ENCODE measurements at places on chromosomes 3 and 15. TPM values are rescaled to one million over a fixed set of nuclear protein-coding genes. Genes with fewer than 3 reads are reported as not detected.

The ZPLD1 gene
- not detected for total RNA-seq

The CLDN1 gene
- 13.1 TPM for total RNA-seq

The RPP25 gene
- total RNA-seq = 17.8 TPM

The CCR3 gene
- not detected for total RNA-seq

The CX3CR1 gene
- 0.12 TPM for total RNA-seq

The EPB42 gene
- not detected for total RNA-seq

The CAMKV gene
- total RNA-seq = not detected

GRCh38 chr3:82353306-82354171, 592.1 kb upstream of the GBE1 start:
- DNase-seq = no peak

DNA sequence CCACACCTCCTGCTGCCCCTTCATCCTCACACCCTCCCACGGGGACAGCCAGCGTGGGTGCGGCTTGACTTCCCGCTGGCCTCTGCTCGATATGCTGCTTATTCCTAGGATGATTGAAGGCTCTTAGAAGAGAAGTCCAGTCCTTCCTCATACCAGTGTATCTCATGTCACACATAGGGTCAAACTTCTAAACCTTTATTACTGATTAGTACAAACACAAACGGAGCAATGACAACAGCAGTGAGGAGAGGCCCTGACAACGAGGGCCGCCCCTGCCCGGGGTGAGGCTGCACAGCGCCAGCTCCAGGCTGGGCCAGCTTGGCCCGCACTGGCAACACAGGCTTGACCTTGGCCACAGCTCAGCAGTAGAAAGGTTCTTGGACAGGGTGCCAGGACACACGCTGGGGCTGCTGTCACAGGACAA, 3.7 kb downstream of the CIB1 start:
- DNase-seq = no peak

DNA sequence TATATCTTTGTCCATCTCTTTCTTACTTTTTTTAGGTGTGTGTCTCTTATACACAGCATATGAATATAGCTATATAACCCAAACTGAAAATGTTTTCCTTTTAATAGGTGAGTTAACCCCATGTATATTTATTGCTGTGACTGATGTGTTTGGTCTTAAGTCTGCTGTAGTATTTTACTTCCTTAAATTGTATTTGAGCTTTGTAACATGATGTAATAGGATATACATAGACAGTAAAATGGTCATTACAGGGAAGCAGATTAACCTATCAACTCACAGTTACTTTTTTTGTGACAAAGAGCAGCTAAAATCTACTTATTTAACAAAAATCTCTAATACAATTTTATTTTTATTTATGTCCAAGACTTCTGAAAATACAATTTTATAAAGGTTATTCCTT, 51.8 kb upstream of the CDAN1 start:
- no peak for DNase-seq

DNA sequence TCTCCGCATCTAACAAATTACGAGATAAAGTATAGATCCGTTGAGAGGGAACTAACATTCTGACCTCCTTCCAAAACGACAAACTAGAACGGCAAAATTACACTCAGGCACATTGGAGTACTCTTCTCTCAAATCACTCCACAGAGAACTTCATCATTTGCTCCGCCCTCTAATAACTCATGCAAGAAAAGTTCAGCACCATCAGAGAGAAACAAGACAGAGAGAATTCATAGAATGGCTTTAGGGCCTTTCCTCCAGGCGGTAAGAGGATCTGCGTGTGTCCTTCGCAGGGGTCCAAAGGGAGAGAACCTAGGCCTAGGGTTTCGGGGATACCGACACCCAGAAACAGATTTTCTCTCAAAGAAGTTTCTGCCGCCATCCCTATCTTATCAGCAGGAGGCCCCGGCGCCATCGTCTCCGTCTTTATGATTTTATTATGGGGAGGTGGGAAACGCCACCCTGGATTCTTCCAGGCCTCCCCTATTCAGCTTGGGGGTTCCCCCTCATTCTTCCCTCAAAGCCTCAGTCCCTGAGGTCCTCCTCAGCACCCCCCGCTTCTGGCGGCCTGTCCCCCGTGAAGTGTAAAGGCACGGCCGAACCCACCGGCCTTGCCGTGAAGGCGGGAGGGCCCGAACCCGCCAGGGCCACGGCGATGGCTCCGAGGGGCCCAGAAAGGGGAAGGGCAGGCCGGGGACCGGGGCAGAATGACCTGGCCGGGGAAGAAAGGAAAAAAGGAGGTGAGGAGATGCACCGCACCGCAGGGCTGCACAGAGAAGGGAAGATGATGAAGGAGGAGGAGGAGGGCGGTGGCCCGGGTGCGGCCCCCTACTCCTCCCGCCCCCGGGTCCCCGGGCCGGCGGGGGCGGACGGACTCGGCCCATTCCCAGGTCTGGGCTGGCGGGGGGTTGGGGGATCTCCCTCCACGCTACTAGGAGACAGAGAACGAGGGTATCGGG, 768 bp downstream of the UBXN7 start:
- DNase-seq = no peak

DNA sequence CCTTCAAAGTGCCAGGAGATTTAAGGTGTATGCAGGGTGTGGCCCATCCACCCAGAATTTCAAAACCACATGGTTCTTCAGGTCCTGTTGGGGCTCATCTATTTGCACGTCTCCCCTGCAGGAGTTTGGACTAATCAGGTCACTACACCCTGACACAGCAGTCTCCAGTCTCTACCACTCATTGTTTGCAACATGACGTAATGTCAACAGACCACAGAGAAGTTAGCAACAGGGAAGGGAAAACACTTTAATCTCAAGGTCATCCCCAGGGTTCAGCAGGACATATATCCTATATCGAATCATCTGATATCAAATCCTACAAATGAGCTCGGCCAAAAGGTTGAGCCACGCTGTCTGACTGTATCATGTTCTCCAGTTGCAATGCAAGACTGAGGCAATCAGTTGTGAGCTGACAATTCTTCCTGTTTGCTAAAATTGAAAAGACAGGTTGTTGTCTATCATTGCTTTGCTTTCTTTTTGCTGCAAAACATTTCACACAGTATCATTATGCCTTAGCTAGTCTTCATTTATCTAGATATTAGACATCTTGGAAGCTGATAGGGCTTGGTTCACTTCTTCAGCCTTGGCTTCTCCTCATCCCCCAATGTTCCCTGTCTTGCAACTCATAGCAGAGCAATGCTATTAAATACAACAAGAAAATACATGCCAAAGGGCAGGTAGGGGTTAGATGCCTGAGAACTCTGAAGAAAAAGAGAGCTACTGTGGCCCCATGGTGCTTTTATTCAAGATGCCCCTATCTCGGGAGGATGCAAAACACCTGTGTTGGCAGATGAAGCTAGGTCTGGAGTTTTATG, 13.4 kb upstream of the LEKR1 start:
- no peak for DNase-seq

- no peak for DNase-seq
These were observed 13.0 kb downstream of the MITF start for GRCh38 chr3:69752241-69752640.

DNA sequence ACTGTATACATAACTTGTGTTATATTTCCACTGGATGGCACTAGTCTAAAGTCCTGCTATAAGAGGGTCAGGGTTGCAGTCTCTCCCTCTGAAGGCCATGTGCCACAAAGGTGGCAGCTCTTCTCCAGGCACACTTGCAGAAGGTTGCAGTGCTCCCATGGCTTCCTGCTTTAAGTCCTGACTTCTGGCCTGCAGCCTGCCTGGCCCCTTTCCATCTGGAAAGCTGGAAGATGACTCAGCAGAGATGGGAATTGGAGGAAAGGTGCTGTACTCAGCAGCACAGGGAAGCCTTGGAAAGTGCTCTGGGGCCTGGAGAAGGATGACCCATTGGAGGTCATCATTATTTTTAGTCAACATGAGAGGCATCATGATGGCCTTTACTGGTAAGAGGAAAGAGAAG, 40.9 kb upstream of the MRPL3 start:
- DNase-seq = no peak

GRCh38 chr3:29430558-29430971, 149.7 kb downstream of the RBMS3 start:
- no peak for DNase-seq

DNA sequence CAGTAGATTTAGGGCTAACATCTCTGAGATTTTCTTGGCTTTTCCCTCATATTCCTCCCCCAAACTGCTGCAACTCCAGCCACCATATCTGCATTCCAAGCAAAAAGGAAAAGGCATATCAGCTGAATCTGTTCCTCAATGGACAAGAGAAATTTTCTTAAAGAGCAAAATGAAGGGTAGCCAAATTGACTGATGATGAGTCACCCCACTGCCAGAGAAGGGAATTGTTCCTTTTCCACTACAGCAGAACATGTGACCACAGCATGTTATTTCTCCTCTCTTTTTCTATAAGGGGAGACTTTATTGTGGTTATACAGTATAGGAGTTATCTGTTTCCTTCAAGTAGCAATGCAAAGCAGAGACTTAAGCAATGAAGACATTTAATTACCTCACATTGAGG, 172.5 kb downstream of the MTHFS start:
- DNase-seq = no peak

GRCh38 chr3:18208856-18209255, 216.3 kb downstream of the SATB1 start:
- no peak for DNase-seq

GRCh38 chr3:157175691-157176507, 16.0 kb upstream of the CCNL1 start:
- DNase-seq = no peak

- no peak for DNase-seq
These were observed 13.0 kb downstream of the NIPA2 start for GRCh38 chr15:22851513-22851912.

DNA sequence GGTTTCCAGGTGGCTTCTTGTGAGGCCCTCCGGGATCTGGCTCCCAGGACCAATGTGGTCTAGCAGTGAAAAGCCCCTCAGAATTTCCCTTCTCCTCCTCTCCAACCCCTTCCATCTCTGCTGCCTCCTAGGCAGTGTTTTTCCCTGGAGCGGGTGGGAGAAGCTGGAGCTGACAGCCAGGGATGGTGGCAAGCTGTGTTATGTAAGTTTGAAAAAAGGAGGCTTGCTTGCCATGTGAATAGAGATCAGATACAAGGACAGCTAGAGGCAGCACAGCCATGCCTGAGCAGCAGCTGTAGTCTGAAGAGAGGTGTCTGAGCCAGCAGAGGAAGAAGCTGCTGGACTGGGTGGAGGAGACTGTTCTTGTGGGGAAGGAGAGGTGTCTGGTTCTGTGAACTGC, 20.6 kb downstream of the SNAPC5 start:
- DNase-seq = no peak

Measured in chondrocyte (in vitro differentiated cells).